ENCODE measurements at places on chromosomes 13 and 19.

DNA sequence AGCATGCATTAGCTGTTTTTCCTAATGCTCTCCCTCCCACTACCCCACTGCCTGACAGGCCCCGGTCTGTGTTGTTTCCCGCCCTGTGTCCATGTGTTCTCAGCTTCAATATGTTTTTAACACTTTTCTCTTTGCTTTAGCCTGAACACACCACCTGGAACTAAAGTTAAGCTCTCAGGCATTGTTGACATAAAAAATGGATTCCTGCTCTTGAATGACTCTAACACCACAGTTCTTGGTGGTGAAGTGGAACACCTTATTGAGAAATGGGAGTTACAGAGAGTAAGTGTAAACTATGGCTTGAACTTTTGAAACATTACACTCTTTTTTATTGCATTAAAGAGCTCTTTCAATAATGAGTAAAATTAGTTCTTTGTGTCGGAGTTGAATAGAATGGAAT is 70.1 kb downstream of the TDRD3 start:
- DNase-seq, result no peak

GRCh38 chr19:19160461-19161035 is 9.5 kb downstream of the MEF2B start:
- no peak for DNase-seq

DNA sequence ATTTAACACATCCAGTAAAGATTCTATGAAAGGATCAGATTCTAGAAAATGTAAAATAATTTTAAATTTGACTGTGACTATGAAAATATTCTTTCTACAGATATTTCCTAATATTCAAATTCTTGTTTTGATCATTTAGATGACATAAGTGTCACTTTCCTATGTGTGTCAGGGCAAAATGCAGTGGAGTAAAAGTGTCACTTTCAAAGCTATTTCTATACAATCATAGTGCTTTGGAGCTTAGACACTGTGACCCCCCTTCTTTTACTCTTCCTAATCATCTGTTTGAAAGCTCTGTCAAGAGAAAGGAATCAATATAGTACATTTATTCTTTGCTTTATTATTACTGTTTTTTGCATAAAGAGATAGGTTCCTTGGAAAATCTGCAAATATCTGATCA is 492.0 kb downstream of the DCT start:
- DNase-seq, result no peak

GRCh38 chr19:51503286-51503817 is 1.8 kb upstream of the SIGLEC12 start:
- no peak for DNase-seq

GRCh38 chr13:30429721-30430694 is 7.7 kb downstream of the UBE2L5 start:
- DNase-seq, result peak; percentile 73

DNA sequence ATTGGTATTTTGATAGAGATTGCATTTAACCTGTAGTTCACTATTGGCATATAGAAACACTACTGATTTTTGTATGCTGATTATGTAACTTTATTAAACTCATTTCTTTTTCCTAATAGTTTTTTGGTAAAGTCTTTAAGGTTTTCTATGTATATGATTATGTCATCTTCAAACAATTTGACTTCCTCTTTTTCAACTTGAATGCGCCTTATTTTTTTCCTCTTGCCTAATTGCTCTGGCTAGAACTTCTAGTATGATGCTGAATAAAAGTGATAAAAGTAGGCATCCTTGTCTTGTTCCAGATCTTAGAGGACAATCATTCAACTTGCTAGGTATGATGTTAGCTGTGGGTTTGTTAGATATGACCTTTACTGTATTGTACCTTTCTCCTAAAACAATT is 1034.9 kb downstream of the PCDH9 start:
- no peak for DNase-seq

DNA sequence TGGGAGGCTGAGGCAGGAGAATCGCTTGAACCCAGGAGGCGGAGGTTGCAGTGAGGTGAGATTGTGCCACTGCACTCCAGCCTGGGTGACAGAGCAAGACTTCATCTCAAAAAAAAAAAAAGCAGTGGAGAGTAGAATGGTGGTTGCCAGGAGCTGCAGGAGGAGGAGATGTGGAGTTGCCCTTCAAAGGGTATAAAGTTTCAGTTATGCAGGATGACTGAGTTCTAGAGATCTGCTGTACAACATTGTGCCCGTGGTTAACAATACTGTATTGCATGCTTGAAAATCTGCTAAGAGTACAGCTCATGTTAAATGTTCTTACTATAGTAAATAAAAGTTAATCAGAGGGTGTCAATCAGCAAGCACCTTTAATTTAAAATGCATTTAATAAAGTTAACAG is 28.4 kb upstream of the LATS2 start:
- DNase-seq, result no peak

GRCh38 chr13:50576156-50576555 is 267.3 kb downstream of the DLEU7 start:
- no peak for DNase-seq

GRCh38 chr19:41528106-41528505 is 47.9 kb upstream of the CEACAM21 start:
- DNase-seq, result no peak

DNA sequence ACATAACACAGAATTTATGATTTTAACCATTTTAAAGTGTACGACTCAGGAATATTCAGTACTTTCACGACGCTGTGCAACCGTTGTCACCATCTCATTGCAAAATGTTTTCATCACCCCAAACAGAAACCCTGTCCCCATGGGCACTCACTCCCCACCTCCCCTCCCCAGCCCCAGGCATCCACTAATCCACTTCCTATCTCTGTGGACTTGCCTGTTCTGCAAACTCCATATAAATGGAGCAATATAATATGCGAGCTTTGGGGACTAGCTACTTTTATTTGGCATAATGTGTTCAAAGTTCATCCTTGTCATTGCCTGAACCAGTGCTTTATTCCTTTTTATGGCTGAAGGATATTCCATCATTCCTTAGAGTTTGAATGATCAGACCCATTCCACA is 7.3 kb upstream of the INSR start:
- DNase-seq, result no peak

- DNase-seq, result no peak
These were observed 128.3 kb upstream of the MCF2L start for GRCh38 chr13:112840472-112841302.

GRCh38 chr13:35838356-35838755 is 292.8 kb downstream of the DCLK1 start:
- peak; percentile 85 for DNase-seq

- DNase-seq, result no peak
These were observed 178.8 kb upstream of the RFC3 start for GRCh38 chr13:33639158-33639557.

- no peak for DNase-seq
These were observed 249.6 kb downstream of the OXGR1 start for GRCh38 chr13:96744367-96745331.

DNA sequence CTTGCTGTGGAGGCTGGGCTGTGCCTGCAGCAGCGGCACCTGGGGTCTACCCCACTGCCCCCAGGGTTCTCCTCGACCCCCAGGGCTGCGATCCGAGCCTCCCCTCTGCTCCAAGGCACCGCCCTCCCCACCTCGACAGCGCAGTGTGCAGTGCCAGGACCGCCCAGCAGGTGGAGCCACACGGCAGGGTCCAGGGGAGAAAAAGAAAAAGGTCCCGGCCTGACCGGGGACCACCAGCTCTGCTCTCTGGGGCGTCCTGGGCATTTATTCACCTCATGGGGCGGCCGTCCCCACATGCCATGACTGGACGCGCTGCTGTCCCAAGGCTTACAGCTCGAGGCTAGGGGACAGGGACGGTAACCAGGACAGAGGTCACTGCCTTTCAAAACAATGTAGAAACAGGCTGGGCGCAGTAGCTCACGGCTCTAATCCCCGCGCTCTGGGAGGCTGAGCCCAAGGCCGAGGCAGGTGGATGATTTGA is 10.6 kb downstream of the REXO1 start:
- no peak for DNase-seq

- no peak for DNase-seq
These were observed 17.5 kb downstream of the FCGBP start for GRCh38 chr19:39916851-39917396.

All from fibroblast of skin of left biceps (primary cell).